ENCODE measurements at places on chromosomes 1 and 21. TPM values are rescaled to one million over a fixed set of nuclear protein-coding genes. Genes with fewer than 3 reads are reported as not detected.

VWA1 gene
- total RNA-seq = 83.3 TPM

MCOLN2 gene
- total RNA-seq = 2.0 TPM

ARHGEF16 gene
- total RNA-seq = 28.5 TPM

MACF1 gene
- total RNA-seq = 353 TPM

KRTAP13-2 gene
- not detected for total RNA-seq

ETNK2 gene
- total RNA-seq = 13.5 TPM
